ENCODE measurements at places on chromosomes 2 and 18.

- DNase-seq, result no peak
Measured at GRCh38 chr18:49850636-49851035, 37.3 kb upstream of the ACAA2 start.

DNA sequence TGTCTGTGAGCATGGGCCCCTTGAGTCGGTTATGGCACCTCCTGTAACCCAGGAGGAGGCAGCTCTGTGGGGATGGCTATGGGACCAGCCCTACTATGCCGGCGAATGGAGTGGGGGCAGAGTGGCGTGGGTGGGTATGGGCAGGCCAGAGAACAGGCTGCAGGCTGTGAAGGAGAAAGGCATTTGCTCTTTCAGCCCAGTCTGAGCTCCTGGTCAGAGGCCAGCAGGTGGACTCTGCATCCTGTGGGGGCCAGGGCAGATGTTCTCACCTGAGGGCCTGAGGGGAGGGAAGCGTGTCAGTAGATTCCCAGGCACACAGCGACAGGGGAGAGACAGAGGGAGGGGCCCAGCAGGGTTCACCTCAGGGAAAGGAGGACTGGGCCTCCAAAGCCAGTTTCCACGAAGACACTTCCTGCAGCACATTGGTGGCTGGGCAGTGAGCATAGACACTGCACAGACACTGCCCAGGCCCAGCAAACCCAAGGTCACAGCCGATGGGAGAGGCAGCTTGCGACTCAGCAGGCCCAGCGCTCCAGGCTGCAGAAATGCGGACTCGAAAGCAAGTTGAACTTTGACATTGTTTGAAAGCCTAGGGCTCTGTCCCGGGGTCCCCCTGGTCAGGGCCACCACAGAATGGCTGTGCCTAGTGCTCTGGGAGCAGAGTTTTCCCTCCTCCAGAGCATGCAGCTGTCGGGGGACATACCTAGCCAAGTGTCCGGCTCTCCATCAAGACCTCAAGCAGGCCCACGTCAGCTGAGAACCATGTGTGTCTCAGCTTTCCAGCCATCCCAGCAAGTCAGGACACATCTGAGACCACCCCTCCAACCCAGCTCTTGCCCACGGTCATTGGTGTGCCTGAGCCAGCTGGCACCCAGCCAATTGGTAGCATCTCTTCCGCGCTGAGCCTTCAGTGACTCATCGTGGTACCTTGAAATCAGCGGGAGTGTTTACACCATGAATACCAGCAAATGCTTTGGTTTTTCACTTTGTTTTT, 53.8 kb downstream of the TGOLN2 start:
- no peak for DNase-seq

GRCh38 chr2:150133623-150134022, 353.8 kb downstream of the RND3 start:
- DNase-seq, result no peak

DNA sequence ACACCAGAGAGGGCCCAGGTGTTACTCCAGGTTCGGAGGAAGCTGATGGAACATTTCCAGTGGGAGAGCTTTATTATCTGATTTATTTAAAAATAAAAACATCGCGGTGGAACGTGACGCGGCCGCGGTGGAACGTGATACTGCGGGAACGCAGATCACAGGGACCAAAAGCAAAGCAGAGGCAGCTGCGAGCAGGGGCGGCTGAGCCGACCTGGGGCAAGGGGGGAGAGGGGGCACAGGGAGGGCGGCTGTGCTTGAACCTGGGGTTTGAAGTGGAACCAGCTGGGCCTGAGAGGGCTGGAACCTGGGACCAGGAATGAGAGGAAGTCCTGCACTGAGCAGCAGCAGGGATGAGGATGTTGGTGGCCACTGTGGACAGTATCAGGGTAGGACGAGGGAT, 583.5 kb upstream of the SALL3 start:
- DNase-seq, result no peak

DNA sequence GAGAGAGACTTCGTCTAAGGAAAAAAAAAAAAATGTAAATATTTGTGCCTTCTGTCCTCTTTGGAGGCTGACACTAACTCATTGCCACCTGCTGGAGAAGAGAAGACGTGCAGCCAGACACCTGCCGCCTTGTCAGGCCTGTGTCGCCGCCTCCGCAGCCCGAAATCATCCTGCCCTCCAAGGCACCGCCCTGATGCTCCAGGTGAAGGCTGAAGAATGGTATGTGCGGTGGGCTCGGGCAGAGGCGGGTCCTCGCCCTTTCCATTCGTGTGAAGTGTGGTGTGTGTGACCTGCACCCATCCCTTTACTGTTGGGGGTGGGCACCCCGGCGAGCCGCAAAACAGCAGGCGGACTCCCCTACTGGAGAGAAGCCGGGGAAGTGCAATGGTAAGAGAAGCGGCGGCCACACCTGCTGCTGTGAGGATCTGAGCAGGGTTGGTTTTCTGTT, 60.4 kb downstream of the FAM161A start:
- peak; percentile 90 for DNase-seq

DNA sequence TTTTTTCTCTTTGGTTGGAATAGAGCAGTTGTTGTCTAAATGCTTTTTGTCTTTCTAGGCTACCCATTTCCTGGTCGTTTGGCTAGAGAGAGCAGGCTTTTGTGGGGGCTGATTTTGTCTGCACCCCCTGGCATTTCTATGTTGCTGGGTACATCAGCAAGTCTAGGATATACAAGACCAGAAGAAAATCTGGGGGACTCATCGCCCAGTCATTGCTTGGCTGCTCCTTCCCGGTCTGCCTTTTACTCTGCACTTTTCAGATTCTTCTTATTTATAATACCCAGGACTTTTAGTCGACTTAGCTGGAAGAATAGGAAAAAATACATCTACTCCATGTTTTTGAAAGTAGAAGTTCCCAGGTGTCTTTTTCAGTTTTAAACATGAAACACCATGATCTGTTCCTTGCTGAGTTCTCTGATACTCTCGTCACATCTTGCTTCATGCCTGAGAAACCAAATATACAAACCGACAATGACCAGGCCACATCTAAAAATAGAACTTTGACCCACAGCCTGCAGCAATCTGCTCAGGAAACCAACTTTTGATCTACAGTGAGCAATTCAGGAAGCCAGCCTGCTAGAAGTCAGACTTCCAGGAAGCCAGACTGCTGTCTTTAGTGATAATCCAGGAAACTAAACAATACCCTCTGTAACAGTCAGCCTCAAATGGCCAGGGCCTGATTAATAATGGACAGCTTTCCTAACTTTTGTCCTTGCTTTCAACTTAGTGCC, 163.8 kb upstream of the MEX3C start:
- DNase-seq, result peak; percentile 25

DNA sequence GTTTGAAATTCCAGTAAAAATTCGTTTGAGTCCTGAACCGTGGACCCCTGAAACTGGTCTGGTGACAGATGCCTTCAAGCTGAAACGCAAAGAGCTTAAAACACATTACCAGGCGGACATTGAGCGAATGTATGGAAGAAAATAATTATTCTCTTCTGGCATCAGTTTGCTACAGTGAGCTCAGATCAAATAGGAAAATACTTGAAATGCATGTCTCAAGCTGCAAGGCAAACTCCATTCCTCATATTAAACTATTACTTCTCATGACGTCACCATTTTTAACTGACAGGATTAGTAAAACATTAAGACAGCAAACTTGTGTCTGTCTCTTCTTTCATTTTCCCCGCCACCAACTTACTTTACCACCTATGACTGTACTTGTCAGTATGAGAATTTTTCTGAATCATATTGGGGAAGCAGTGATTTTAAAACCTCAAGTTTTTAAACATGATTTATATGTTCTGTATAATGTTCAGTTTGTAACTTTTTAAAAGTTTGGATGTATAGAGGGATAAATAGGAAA, 80.7 kb downstream of the ACSL3 start:
- DNase-seq, result no peak

DNA sequence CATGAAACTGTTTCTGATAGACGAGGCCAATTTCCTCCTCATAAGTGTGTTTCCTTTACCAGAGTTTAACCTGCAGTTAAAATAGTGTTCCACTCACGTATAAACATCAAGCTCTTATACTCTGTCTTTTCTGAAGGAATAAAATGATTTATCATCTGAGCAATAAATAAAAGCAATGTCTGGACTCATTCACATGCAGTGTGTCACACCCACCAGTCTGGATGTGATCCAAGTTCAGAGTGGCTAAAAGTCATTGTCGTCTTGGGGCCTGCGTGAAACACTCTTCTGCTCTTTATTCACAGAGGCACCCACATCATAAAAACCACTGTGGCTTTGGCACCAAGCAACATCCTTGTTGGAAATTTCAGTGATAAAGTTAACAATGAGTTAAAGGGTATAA, 19.5 kb upstream of the SLC9A4 start:
- no peak for DNase-seq

- DNase-seq, result no peak
Measured at GRCh38 chr2:217687771-217688170, 315.0 kb downstream of the TNS1 start.

GRCh38 chr2:39283561-39283960, 39.8 kb upstream of the CDKL4 start:
- DNase-seq, result no peak

DNA sequence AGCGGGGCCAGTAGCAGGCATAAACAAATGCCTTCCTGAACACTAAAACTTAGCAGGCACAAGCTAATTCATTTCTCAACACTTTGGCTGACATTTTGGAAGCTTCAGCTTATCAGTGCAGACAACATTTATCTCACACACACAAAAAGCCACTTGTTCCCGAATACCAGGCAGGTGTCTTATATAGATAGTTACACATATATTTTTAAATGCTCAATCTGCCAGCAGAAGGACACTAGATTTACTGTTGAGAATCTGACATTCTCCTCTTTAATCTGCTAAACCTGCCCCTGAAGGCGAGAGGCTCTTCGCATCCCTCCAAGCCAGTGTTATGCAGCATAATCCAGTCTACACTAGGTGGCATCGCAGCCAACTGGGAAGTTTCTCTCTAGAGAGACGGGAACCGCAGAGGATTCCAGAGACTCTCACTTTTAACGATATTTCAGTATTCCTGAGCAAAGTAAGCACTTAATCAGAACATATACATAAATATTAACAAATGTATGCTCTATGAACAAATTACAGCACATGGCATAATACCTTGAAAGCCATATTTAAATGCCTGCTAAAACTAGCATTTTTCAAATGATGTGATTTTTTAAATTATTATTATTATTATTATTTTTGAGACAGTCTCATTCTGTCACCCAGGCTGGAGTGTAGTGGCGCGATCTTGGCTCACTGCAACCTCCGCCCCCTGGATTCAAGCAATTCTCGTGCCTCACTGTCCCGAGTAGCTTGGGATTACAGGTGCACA, 90.2 kb upstream of the SCG2 start:
- DNase-seq, result peak; percentile 27

DNA sequence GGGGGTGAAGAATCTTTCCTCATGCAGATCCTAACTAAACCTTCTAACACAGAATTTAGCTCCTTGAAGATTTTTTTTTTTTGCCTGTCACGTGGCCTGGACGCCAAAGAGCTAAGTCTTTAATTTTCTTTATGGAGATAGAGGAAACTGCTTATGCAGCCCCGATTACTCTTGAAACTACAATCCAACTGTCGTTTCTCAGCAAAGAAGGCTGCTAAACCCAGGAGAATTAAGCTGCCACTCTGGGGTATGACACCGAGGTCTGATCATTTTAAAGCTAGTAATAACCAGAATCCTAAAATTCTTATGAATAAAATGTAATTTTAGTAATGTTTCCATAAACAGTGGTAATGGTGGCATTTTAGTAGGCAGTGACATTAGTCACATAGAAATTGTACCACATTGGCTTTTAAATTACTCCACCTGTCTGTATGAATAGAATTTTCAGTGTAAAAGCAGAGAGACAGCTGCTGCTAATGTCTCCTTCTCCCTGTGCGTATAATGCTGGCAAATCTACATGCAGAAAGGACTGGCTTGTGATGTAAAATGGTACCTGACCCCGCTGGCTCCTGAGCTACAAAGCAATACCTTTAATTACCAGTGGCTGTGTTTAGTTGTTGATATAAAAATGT, 86.5 kb downstream of the MEIS1 start:
- DNase-seq, result no peak

- peak; percentile 65 for DNase-seq
Measured at GRCh38 chr2:129192841-129193253, 786.6 kb upstream of the RAB6C start.

DNA sequence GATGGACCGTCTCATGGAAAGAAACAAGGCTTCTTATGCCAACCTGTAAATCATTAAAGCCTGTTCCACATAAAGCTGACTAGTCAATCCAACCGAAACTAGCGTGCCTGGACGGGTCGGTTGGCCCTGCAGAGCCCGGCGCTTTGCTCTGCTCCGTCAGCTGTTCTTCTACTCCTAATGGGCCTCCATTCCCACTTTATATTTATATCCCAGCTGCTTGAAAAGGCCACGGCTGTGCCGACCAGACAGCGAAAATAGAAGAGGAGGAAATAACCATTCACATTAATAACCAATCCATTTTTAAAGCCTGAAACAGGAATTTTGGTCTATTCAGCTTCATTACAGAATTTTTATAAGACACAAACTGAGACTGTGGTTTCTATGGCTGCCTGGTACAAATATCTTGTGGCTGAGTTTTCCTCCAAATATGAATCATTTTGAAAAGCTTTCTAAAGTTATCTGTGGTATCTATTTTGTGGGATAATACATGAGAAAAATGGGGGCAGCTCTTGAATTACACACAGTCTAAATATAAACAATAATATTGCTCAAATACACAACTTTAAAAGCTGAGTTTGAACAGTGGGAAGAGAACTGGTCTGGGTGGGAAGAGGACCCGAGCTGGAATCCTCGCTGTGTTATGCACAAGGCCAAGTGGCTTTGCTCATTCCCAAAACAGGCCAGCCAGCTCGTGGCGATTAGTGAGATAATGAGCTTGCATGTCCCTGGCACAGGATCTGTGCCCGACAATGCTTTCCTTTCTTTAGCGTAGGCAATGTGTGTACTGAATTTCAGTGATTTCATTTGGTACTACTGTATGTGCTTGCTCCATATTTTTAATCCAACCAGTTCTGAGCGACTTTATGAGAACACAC, 10.5 kb upstream of the FAM124B start:
- no peak for DNase-seq

- DNase-seq, result no peak
Measured at GRCh38 chr2:241505781-241506201, 2.6 kb downstream of the STK25 start.
